Stimulated activated CD4-positive, alpha-beta T cell treated with anti-CD3 and anti-CD28 coated beads, Interleukin-12 subunit alpha, Interleukin-12 subunit beta, amount 100 ng/mL, for 4 hours (primary cell): ENCODE measurements at places on chromosomes 11 and 22.

- no peak for DNase-seq
Observed at GRCh38 chr11:71144010-71144409, 108.4 kb downstream of the SHANK2 start.

DNA sequence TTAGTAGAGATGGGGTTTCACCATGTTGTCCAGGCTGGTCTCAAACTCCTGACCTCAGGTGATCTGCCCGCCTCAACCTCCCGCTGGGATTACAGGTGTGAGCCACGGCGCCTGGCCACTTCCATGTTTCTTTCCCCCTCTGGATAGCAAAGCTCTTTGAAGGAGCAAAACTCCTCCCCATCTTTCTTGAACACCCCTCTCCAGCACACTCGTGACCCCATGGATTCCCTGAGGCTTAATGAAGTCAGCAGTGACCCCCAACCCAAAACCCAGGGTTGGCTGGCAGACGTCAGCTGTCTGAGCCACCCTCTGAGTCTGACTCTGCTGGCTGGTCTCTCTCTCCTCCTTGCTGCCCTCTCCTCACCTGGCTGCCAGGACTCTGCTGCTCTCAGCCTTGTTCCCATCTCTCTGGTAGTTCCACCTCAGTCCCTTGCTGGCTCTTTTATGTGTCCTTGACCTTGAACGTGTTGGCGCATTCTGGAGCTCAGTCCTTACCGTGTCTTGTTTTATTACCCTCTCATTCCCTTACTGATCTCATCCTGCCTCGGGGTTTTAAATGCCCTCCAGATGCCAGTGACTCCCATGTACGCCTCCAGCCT, 44.5 kb downstream of the PARVG start:
- no peak for DNase-seq

DNA sequence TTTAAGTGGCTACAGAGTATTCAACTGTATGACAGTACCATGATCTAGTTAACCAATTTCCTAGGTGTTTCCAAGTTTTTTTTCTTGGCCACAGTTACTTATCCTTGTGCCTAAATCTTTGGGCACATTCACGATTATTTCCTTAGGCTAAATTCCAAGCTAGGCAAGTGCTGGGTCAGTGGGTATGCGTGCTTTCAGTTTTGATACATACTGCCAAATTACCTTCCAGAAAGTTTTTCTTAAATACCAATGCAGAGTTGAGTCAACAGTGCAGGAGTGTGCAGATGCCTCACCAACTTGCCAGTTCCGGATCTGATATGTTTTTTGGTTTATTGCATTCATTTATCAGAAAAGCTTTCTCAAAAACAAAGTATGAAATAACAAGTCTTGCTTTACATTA, 67.9 kb upstream of the OR4B1 start:
- DNase-seq: no peak

- DNase-seq: peak; percentile 91
Observed at GRCh38 chr11:85664615-85665481, at the start of gene CREBZF. Gene CREBZF (minus strand): TSS chr11:85665129. CDS start chr11:85664875, 254 bp downstream.

DNA sequence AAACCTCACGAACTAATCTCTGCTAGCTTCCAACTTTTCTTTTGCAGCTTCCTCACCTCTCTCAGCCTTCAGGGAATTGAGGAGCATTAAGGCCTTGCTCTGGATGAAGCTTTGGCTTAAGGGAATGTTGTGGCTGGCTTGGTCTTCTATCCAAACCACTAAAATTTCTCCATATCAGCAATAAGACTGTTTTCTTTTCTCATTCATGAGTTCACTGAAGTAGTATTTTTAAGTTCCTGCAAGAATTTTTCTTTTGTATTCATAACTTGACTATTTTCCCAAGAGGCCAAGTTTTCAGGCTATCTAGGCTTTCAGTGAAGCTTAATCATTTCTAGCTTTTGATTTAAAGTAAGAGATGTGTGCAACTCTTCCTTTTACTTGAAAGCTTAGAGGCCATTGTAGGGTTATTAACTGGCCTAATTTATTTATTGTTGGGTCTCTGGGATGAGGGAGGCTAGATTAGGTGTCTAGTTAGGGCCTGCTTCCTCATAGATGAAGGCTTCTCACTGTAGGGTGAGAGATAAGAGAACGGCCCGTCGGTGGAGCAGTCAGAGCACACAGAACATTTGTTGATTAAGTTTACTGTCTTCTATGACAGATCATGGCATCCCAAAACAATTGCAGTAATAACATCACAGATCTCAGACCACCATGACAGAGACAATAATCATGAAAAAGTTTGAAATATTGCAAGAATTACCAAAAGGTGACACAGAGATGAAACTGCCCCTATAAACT, 33.2 kb downstream of the CSF2RB start:
- DNase-seq: no peak

DNA sequence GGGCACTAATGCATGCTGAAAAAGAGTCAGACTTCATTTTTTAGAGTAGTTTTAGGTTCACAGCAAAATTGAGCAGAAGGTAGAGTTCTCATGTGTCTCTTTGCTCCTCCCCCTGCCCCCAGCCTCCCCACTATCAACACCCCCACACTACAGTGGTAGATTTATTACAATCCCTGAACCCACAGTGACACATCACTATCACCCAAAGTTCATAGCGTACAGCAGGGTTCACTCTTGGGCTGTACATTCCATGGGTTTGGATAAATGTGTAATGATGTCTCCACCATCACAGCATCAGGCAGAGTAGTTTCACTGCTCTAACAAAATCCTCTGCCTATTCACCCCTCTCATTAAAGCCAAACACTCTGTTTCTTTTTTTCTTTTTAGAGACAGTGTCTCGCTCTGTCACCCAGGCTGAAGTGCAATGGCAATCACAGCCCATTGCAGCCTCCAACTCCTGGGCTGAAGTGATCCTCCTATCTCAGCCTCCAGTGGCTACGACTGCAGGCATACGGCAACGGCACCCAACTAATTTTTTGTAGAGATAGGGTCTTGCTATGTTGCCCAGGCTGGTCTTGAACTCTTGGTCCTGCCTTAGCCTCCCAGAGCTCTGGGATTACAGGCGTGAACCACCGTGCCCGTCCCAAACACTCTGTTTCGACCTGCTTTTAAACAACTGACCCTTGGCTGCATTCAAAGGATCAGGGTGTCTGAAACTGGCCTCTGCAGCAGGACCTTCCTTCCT, 4.1 kb downstream of the BEST1 start:
- DNase-seq: no peak

DNA sequence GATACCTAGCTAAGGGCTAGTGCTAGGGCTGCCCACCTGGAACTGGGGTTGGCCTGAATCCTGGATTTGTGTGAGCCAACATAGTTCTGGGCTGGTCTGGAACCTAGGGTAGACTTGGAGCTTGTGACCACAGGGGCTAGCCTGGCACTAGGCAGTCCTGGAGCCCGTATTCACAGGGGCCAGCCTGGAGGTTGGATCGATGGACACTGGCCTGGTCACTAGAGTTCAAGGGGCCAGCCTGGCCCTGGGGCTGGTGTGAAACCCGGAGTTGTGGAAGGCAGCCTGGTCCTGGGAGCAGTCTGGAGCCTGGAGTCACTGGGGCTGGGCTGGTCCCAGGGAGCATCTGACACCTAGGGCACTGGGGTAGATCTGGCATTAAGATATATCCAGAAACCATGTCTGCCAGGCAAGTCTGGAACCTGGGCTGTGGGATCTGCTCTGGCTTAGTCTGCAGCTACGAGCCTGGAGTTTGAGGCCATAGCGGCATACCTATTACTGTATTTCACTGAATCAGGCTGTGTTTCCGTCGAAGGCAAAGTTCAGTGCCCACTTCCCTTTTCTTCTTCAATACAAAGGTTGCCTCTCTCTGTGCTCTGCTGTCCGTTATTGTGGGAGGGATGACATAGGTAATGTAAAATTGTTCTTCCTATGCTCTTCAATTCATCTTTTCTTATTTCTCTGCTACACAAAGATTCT, 9.1 kb upstream of the GLYATL1B start:
- DNase-seq: no peak

DNA sequence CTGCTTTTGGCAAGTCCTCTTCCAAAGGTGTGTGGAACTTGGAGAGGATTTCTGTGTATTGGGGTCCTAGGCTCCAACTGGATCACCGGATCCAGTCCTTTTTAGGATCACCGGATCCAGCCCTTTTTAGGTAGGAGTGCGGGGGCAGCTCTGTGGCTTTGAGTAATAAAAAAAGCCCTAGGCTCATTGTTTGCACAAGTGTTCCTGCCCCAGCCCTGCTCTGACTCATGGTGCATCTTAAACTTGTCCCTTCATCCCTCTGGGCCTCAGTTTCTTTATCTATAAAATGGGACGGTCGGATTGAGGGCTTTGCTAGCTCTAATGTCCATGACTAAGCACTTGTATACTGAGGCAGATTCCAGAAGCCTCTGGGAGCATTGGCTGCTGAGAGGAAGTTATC, 22.7 kb upstream of the CD44 start:
- no peak for DNase-seq

DNA sequence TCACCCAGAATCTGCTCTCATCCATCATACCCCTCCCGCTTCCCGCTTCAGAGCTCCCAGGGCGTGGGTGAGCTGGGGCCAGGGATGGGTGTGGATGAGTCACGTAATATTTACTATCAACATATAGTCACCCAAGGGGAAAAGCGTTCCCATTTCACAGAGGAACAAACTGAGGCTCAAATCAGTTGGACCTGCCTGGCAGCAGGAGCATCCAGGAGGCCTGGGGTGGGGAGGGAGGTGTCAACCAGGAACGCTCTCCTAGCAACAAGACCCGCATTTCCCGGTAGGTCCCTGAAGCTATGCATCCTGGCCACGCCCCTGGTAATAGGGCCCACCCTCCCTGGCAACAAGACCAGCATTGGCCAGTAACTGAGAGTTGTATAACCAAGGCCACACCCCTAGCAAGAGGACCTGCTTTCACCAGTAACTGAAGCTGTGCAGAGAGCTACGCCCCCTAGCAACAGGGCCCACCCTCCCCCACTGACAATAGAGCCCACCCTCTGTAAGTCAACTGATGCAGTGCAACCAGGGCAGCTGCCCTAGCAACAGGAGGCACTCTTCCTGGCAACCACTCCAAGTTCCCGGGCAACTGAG, 32.7 kb upstream of the TXNRD2 start:
- no peak for DNase-seq

- no peak for DNase-seq
Observed at GRCh38 chr11:99865951-99866350, 821.1 kb upstream of the ARHGAP42 start.
